ENCODE measurements at places on chromosomes 6 and 20. TPM values are rescaled to one million over a fixed set of nuclear protein-coding genes. Genes with fewer than 3 reads are reported as not detected.

Gene BMP5
- 4.4 TPM for total RNA-seq

Gene SLC2A10
- total RNA-seq, result 7.5 TPM

Gene TAAR8
- total RNA-seq, result not detected

Gene KCNK15
- total RNA-seq, result not detected

Gene SCUBE3
- 1.7 TPM for total RNA-seq

Gene KCNK17
- total RNA-seq, result not detected

Gene MUCL3
- total RNA-seq, result not detected

Gene EEF1A2
- total RNA-seq, result 214 TPM

Gene MDFI
- total RNA-seq, result 11.7 TPM

Gene TULP4
- 1,454 TPM for total RNA-seq

Gene AHI1
- total RNA-seq, result 40.6 TPM

Gene CLDN20
- total RNA-seq, result not detected
